GM23338 (cell line): ENCODE measurements at places on chromosomes 5 and 9.

- DNase-seq = no peak
Measured at GRCh38 chr5:114434396-114435219, 72.7 kb downstream of the KCNN2 start.

GRCh38 chr5:148760945-148761638, 65.3 kb upstream of the ADRB2 start:
- no peak for DNase-seq

- no peak for DNase-seq
Measured at GRCh38 chr5:171783051-171783450, 2.6 kb upstream of the SMIM23 start.

- DNase-seq = no peak
Measured at GRCh38 chr9:91710158-91710557, 239.9 kb downstream of the ROR2 start.

DNA sequence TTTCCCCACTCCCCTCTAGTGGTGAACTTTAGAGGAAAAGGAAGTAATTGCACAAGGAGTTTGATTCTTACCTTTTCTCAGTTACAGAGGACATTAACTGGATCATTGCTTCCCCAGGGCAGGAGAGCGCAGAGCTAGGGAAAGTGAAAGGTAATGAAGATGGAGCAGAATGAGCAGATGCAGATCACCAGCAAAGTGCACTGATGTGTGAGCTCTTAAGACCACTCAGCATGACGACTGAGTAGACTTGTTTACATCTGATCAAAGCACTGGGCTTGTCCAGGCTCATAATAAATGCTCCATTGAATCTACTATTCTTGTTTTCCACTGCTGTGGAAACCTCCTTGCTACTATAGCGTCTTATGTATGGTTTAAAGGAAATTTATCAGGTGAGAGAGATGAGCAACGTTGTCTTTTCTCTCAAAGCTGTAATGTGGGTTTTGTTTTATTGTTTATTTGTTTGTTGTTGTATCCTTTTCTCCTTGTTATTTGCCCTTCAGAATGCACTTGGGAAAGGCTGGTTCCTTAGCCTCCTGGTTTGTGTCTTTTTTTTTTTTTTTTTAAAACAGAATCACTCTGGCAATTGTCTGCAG, 25.3 kb downstream of the SLC22A5 start:
- no peak for DNase-seq
